ENCODE measurements at places on chromosomes 5 and 9.

DNA sequence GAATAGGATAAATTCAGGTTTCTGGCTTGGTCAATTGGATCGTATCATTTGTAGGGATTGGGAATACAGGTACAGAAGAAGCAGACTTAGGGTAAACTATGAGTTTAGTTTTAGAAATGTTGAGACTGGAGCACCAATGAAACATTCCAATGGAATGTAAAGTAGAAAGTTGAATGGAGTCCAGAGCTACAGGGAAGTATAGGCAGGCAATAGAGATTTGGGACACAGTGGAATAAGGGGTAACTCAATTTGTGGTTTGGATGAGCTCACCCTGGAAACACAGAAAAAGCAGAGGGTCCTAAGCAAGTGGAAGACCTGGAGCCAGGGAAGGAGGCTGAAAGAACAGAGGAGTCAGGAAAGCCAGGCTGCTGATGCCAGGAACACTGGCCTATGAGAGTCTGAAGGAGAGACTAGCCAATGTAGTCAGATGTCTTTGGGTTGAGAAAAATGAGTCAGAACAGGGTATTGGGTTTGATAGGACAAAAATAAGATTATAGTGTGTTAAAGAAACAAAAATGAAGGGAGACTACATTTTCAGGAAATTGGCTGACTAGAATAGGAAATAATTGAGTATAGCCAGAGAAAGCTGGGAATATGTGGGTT lies 72.8 kb downstream of the STARD4 start:
- DNase-seq, result no peak

DNA sequence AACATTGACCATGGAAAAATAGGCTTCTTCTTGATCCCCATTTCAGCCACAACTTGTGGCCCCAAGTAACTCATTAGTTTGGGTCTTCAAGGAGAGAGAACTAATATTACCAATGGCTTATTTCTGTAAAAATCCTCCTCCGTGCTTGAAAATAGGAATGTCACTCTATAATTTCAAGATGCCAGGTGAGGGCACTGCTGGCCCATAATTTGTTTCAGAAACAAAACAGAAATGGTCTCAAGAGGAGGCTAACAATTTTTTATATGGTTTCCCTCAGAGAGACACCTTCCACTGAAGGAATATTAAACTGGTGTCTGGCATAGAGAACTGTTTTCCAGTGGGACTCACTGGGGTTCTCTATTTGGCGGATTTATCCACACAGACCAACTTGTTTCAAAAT lies 437.0 kb upstream of the TRPC7 start:
- DNase-seq, result no peak

DNA sequence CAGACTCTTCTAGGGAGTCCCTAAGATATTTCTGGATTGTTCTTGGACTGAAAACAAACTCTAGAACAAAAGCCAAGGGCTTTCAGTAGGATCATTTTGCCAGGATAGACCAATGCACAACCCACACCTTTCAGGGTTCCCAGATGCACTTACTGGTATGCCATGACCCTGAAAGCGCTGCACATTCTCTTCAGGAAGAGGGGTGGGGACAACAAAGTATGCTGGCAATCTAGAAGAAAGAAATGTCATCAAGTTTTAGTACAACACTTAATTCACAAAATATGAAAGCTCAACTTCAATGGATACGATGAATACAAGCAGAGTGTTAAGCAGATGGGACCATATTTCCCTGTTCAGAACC lies 57.2 kb downstream of the MTMR12 start:
- DNase-seq, result no peak

- DNase-seq, result no peak
Measured at GRCh38 chr9:81964218-81965171, 21.2 kb downstream of the SPATA31D3 start.

- no peak for DNase-seq
Measured at GRCh38 chr9:18126831-18127498, 347.0 kb upstream of the ADAMTSL1 start.

DNA sequence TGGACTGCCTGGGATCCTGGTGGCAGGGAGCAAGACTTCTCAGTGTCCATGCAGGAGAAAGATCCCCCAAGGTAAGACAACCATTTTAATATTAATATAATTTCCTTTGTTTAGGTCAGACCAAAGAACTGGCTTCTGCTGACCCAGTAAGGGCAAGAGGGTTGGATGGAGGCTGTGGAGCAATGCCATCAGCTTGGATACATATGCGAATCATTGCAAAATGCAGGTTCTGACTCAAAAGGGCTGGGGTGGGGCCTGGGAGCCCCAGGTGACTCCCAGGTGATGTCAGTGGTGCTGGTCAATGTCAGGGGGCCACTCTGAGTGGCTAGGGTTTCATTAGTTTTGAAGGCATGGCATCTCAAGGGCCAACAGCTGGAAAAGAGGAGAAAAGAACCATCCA lies 88.9 kb upstream of the PANK3 start:
- no peak for DNase-seq

DNA sequence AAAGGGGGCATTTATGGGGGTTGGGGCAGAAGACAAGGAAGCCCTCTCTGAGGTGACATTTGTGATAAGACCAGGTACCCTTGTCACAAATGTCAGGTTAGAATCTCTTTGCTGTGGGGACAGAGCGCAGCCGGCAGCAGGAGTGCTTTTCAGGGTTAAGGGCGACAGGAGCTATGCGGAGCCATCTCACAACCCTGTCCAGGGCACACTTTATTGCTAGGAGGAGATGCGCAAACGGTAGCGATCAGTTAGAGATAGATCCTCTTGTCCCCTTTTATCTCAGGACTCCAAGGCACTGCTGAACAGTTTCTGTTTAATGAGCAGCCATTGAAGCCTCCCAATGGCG lies 438 bp upstream of the LAMC3 start:
- no peak for DNase-seq

DNA sequence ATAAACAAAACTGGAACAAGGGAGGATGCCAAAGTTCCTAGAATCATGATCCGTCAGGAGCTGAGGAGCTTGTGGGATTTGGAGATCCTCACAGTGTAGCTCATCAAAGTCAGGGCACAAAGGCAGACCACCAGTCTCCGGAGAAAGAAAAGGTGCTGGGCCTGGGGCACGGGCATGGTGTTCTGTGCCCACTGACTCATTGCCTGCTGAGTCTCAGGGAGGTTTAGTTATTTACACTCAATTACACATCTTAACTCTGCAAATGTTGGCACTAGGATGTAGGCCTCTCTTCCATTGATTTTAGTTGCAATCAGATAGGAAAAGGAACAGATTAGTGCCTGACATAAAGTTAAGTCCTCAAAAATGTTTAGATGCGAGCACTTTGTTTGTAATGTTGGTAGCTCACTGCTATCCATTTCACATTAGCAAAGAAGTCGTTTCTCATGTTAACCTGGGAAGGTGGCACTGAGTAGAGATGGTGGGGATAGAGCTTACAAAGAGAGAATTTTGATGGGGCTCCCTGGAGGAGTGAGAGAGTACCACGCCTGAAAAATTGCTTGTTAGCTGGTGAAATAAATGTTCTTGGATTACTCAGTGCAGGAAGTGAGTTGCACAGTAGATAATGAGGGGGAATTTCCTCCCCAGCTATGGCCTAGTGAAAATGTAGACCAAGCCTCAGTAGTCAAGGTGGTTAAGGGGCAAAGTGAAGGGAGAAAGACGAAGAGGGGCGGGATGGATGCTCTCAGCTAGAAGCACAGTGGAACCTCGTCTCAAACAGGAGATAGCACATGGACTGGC lies 109.5 kb upstream of the CD180 start:
- no peak for DNase-seq

DNA sequence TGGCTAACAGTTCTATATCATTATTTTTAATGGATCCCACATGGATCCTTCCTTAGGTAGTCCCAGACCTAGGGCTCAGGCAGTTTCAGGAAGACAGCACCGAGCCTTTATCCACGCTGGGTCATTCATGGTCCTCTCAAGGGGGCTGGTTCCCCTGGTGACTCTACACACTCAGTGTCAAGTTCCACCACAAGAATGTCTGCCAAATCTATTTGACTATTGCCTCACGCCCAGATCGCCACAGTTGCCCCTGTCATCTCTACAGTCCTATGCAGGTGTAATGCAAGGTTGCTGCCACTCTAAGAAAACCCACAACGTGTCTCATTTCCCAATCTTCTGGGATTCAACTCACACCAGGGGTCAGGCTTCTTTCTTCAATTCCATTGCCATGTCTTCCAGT lies 8.0 kb upstream of the ZNF366 start:
- no peak for DNase-seq

DNA sequence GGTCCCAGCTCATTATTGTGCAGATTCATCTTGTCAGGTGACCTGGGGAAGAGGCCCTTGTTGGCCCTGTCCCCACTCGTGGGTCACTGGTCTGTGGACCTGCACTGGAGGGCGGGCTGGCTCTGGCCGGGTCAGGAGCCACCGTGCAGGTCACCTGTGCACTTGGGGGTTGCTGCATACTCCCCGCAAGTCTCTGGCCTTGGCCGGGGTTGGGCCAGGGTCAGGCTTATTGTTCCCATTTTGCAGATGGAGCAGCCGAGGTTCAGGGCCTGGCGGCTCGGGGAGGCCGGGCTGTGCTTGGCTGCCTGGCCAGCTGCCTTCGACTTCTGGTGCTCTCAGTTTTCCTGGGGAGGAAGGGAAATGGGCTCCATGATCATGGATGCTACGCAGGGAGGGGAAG lies 108.3 kb upstream of the FCN2 start:
- no peak for DNase-seq

All from BE2C (cell line).